ENCODE measurements at places on chromosomes 12 and 14. TPM values are rescaled to one million over a fixed set of nuclear protein-coding genes. Genes with fewer than 3 reads are reported as not detected.

DNA sequence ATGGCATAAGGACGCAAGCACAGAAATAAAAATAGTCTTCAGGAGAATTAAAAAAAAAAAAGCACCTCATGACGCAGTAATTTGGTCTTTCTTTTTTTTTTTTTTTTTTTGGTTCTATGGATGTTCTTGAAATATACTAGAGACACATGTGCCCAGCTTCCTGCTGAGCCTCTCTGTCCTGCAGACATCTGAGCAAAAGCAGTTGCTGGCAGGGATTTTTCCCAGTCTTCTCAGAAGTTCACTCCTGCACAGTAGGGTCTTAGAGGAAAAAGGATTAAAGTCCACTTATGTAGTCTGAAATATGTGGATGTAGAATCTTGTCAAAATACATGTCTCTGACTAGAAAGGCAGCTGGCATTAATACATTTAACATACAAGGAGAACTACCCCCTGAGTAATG is 1888.1 kb upstream of the SEL1L start:
- DNase-seq, result no peak

DNA sequence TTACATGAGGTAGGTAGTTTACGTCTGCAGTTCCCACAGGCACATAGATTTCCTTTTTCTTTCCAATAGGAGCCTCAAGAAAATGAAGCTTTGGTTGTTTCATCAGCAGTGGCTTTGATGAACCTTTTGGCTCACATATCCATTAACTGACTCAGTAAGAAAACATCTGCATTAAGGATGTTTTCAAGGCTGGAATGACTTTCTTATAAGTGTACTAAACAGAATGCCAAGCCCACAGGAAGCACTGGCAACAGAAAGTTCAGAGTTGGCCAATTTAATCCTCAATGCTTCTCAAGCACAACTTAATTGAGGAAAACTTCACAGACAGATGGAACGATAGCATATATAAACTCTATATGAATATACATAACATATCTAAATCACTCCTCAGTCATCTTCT is 63.5 kb downstream of the ST8SIA1 start:
- no peak for DNase-seq

GRCh38 chr14:76426161-76426696 is 50.3 kb downstream of the ESRRB start:
- DNase-seq, result no peak

- no peak for DNase-seq
These were observed 1.0 kb downstream of the SH2B3 start for GRCh38 chr12:111406474-111407376.

DNA sequence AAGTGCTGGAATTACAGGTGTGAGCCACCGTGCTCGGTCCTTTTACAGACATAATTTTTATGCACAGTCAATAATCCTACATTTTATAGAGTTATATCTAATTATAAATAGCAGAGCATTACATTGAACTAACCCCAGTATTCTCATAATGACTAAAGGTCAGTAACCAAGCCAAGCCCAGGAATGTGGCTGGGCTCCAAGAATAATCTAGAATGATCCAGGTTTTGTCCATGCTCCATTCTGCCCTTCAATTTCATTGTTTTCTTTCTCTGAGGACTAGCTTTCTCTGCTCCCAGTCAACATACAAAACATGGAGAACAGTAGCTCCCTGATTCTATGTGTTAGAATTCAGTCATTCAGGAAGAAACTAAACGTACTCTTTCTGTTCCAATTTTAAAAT is 92.1 kb upstream of the KRR1 start:
- DNase-seq, result no peak

- no peak for DNase-seq
These were observed 74.4 kb downstream of the SLC24A4 start for GRCh38 chr14:92397150-92397952.

GRCh38 chr14:58593977-58594376 is 43.8 kb upstream of the DACT1 start:
- DNase-seq, result no peak

- DNase-seq, result no peak
These were observed 651 bp downstream of the PFKM start for GRCh38 chr12:48119834-48120195.

GRCh38 chr14:106211334-106211900 is 685.0 kb downstream of the TMEM121 start:
- DNase-seq, result no peak

Gene FOXN4
- total RNA-seq, result under 0.01 TPM

Gene NPAS3
- 22.0 TPM for total RNA-seq

Gene TBC1D30
- total RNA-seq, result 59.1 TPM

Gene OR6C3
- not detected for total RNA-seq

Gene VRTN
- not detected for total RNA-seq

Gene NOVA1
- total RNA-seq, result 34.6 TPM
